ENCODE measurements at places on chromosomes 6 and 20. TPM values are rescaled to one million over a fixed set of nuclear protein-coding genes. Genes with fewer than 3 reads are reported as not detected.

DYNLT2 gene
- 3.0 TPM for total RNA-seq

ENPP5 gene
- not detected for total RNA-seq

RAB44 gene
- total RNA-seq: not detected

ALDH8A1 gene
- total RNA-seq: 0.42 TPM

ADGB gene
- not detected for total RNA-seq

RGS17 gene
- 2.9 TPM for total RNA-seq

KIF6 gene
- 1.8 TPM for total RNA-seq

GLP1R gene
- not detected for total RNA-seq

AARS2 gene
- 13.2 TPM for total RNA-seq

DNA sequence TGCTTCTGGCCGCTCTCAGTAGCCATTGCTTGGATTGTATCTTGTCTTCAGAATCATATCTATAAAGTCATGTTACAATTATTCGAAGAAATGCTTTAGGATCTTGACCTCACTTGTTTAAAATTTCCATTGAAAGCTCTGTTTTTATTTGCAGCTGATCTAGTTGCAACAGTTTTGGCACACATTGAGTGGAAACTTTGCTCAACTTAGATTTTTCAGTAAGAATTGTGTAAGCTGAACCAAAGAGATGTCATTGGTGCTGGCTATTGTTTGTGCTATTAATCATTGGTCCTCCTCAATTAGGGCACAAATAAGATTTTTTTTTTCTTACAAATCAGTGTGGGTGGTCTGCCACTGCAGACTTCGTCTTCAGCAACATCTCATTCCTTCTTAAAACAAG lies 649.2 kb downstream of the MMUT start:
- H3K27ac ChIP-seq: no peak overlapping the region
- DNase-seq: no peak
- no peaks in the 10 kb centered on the region for H3K36me3 ChIP-seq
- peaks cover 32% of the 10 kb centered on the region for H3K4me1 ChIP-seq
- H3K27me3 ChIP-seq: no peaks in the 10 kb centered on the region

GRCh38 chr6:30954631-30955366 lies 14.0 kb downstream of the MUCL3 start:
- H3K4me1 ChIP-seq: peaks cover 10% of the 10 kb centered on the region
- H3K27me3 ChIP-seq: peaks cover 80% of the 10 kb centered on the region
- H3K4me3 ChIP-seq: peak overlapping the region; percentile 54
- no peak overlapping the region for H3K27ac ChIP-seq
- no peak for DNase-seq

- peaks cover 22% of the 10 kb centered on the region for H3K4me1 ChIP-seq
- H3K27ac ChIP-seq: no peak overlapping the region
- H3K4me3 ChIP-seq: peak overlapping the region; percentile 32
- peaks cover 86% of the 10 kb centered on the region for H3K27me3 ChIP-seq
- H3K36me3 ChIP-seq: no peaks in the 10 kb centered on the region
Observed at GRCh38 chr6:98824162-98824901, 10.0 kb upstream of the POU3F2 start.

GRCh38 chr20:15807271-15807670 lies 766.0 kb downstream of the KIF16B start:
- no peaks in the 10 kb centered on the region for H3K36me3 ChIP-seq
- no peak overlapping the region for H3K4me3 ChIP-seq
- no peaks in the 10 kb centered on the region for H3K4me1 ChIP-seq
- H3K27ac ChIP-seq: no peak overlapping the region

DNA sequence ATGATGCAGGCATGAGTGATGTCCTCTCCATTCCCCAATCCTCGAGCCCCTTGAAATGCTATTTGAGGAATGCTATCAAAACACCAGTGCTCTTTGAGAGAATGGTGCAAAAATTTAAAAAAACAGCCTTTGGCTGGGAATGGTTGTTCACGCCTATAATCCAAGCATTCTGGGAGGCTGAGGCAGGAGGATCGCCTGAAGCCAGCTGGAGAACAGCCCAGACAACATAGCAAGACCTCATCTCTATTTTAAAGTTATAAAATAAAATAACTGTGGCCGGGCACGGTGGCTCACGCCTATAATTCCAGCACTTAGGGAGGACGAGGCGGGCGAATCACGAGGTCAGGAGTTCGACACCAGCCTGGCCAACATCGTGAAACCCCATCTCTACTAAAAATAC lies 4.2 kb upstream of the VARS1 start:
- peaks cover 2% of the 10 kb centered on the region for H3K36me3 ChIP-seq
- no peak overlapping the region for H3K4me3 ChIP-seq
- no peak for DNase-seq

DNA sequence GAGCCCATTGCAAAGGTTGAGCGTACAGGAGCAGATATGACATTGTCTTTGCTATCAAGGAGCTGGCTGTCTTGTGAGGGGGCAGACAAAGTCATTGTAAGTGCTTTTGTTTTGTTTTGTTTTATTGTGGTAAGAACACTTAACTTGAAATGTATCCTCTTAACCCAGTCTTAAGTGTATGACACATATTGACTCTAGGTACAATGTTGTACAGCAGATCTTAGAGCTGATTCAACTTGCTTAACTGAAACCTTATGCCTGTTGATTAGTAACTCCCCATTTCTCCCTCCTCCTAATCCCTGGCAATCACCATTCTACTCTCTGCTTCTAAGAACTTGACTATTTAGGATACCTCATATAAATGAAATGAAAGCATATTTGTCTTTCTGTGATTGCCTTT lies 429.0 kb downstream of the BMP2 start:
- H3K27me3 ChIP-seq: no peaks in the 10 kb centered on the region
- H3K27ac ChIP-seq: no peak overlapping the region
- DNase-seq: no peak
- H3K36me3 ChIP-seq: no peaks in the 10 kb centered on the region
- no peak overlapping the region for H3K4me3 ChIP-seq
- peaks cover 2% of the 10 kb centered on the region for H3K4me1 ChIP-seq

DNA sequence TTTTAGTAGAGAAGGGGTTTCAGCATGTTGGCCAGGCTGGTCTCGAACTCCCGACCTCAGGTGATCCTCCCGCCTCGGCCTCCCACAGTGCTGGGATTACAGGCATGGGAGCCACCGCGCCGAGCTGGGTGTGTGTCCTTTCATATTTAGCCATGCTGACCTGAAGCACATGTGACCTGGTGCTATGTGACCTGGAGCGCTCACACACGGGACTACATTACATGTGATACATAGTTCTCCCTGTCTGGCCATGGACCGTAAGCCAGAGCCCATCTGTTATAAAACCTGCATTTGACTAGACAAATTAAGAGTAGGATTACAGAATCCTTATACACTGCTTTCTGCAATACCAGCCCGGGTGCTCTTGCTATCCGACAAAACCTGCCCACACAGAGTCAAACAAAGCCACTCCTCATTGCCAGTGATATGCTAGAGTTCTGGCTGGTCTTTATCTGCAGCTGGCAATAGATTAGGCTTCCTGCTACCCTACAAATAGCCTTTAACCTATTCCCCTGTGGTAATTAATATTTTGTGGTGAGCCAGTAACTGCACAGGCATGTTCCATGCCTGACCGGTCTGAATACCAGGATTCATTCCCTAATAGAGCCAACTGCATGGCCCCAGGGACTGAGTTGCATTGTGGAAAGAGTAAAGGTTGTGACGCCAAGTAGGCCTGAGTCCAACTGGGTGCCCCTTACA lies 26.3 kb upstream of the FAM50B start:
- no peaks in the 10 kb centered on the region for H3K36me3 ChIP-seq
- DNase-seq: no peak
- no peak overlapping the region for H3K4me3 ChIP-seq

DNA sequence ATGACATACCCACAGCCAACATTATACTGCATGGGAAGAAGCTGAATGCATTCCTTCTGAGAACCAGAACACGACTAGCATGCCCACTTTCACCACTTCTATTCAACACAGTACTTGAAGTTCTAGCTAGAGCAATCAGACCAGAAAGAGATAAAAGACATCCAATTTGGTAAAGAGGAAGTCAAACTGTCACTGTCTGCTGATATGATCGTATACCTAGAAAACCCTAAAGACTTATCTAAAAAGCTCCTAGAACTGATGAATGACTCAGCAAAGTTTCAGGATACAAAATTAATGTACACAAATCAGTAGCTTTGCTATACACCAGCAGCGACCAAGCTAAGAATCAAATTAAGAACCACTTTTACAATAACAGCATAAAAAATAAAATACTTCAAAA lies 60.5 kb downstream of the EYS start:
- no peak overlapping the region for H3K4me3 ChIP-seq
- H3K36me3 ChIP-seq: no peaks in the 10 kb centered on the region
- H3K27ac ChIP-seq: no peak overlapping the region
- H3K4me1 ChIP-seq: no peaks in the 10 kb centered on the region
- DNase-seq: no peak

DNA sequence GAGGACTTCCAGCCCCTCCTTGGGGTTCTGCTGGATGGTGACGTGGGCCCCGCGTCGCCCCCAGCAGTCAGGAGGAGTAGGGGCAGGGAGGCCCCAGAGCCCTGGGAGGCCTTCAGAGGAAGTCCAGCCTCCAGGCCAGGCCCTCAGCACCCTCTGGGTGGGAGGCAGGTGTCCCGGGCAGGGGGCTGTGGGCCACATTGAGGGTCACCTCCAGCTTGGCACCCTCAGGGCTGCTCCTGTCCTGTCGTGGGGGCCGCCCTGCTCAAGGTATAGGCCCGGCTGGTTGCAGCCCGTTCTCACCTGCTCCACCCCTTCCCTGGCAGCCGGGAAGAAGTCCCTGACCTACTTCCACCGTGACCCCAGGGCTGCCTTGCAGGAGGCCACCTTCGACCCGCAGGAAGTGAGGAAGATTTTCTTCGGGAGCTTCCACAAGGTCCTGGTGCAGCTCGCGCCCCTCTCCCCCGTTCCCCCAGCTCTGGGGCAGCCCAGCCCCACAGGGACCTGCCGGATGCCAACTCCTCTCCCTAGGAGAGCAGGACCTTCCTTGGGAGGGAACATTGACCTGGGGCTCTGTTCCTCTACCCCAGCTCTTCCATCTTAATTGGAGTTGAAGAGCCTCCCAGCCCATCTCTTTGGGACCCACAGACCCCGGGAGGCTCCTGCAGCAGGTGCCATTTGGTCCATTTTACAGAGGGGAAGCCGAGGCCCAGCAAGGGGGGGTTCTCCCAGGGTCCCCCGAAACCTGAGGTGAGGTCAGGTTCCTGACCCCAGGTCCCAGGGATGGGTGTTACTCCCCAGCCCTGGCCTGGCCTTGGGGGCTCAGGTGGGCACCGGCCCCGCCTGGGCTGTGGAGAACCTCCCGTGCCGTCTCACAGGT lies 26.4 kb downstream of the COL20A1 start:
- no peak overlapping the region for H3K4me3 ChIP-seq
- DNase-seq: no peak
- no peaks in the 10 kb centered on the region for H3K4me1 ChIP-seq
- no peak overlapping the region for H3K27ac ChIP-seq
- no peaks in the 10 kb centered on the region for H3K36me3 ChIP-seq

GRCh38 chr6:166483573-166484250 lies 101.0 kb upstream of the MPC1 start:
- DNase-seq: no peak
- no peak overlapping the region for H3K27ac ChIP-seq
- peaks cover 7% of the 10 kb centered on the region for H3K4me1 ChIP-seq
- H3K4me3 ChIP-seq: no peak overlapping the region
- peaks cover 36% of the 10 kb centered on the region for H3K36me3 ChIP-seq

GRCh38 chr6:146335336-146335735 lies 208.3 kb upstream of the RAB32 start:
- peaks cover 6% of the 10 kb centered on the region for H3K27me3 ChIP-seq
- no peaks in the 10 kb centered on the region for H3K4me1 ChIP-seq
- DNase-seq: no peak
- H3K36me3 ChIP-seq: no peaks in the 10 kb centered on the region
- H3K27ac ChIP-seq: no peak overlapping the region
- H3K4me3 ChIP-seq: no peak overlapping the region

GRCh38 chr20:61719691-61720347 lies 345.9 kb downstream of the TAF4 start:
- H3K4me1 ChIP-seq: no peaks in the 10 kb centered on the region
- no peaks in the 10 kb centered on the region for H3K36me3 ChIP-seq
- H3K4me3 ChIP-seq: no peak overlapping the region
- DNase-seq: no peak

DNA sequence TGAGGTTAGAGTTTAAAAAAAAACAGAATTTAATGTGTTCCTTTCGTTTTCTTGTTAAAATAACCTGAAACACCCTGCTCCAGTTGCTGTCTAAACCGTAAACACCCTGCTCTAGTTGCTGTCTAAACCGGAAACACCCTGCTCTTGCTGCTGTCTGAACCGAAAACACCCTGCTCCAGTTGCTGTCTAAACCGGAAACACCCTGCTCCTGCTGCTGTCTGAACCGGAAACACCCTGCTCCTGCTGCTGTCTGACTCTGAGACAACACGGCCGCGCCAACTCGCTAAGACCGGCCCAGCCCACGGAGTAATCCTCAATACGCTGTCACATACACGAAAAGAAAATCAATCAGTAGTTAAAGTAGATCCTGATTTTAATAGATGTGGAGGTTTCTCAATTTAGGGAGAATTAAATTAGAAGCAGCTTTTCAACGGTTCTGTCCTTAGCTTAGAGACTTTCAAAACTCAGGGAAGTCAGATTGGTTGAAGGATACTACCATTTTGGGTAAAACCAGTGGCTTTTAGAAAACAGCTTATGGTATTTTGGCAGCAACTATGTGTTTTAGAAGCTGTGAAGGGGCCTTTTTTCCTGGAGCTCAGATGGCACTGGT lies 98.3 kb downstream of the RAMACL start:
- peaks cover 36% of the 10 kb centered on the region for H3K36me3 ChIP-seq
- no peaks in the 10 kb centered on the region for H3K27me3 ChIP-seq
- H3K4me3 ChIP-seq: no peak overlapping the region
- DNase-seq: no peak

DNA sequence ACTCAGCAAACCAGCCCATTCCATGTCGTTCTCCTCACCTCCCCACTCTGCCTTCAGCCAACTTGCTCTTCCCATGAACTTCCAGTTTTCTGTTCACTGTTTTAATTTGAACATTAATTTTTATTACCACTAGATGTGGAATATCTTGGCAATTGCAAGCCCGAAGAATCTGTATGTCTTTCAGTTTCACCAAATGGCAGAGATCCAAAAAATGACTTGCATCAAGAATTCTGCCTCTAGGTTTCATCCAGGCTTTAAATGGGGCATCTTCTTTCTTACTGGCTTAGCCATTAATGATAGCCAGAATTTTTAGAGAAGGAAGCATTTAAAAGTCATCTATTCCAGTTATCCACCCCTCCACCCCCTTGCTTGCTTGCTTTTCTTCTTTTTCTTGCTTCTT lies 39.0 kb downstream of the CAP2 start:
- DNase-seq: no peak
- no peaks in the 10 kb centered on the region for H3K27me3 ChIP-seq
- peaks cover 49% of the 10 kb centered on the region for H3K36me3 ChIP-seq

GRCh38 chr20:56392881-56393482 lies 537 bp downstream of the CSTF1 start:
- peak overlapping the region; percentile 53 for H3K27ac ChIP-seq
- peaks cover 13% of the 10 kb centered on the region for H3K36me3 ChIP-seq
- DNase-seq: no peak
- H3K4me3 ChIP-seq: no peak overlapping the region
- H3K27me3 ChIP-seq: no peaks in the 10 kb centered on the region
- H3K4me1 ChIP-seq: peaks cover 31% of the 10 kb centered on the region
